Stimulated activated CD8-positive, alpha-beta memory T cell treated with anti-CD3 and anti-CD28 coated beads, Interleukin-7, amount 100 ng/mL, for 24 hours (primary cell): ENCODE measurements at places on chromosomes 16 and 17.

GRCh38 chr16:57023541-57024249, 34.3 kb downstream of the NLRC5 start:
- no peak for DNase-seq

- DNase-seq, result no peak
Observed at GRCh38 chr16:56851671-56852400, 13.2 kb upstream of the SLC12A3 start.

DNA sequence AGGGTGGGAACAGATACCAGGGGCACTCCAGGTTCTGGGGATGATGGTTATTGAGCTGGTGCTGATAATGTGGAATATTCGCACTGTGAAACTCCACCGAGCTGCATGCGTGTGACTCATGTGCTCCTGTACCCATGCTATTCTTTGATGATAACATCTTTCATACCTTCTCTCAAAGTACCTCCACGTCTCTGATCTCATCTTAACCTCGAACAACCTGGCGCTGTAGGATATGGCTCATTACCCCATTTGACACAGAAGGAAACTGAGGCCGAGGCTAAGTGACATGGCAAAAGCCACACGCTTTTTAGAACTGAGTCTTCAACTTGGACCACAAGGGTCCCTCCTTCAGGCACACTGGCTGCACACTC, 30.2 kb upstream of the MRPS23 start:
- no peak for DNase-seq

DNA sequence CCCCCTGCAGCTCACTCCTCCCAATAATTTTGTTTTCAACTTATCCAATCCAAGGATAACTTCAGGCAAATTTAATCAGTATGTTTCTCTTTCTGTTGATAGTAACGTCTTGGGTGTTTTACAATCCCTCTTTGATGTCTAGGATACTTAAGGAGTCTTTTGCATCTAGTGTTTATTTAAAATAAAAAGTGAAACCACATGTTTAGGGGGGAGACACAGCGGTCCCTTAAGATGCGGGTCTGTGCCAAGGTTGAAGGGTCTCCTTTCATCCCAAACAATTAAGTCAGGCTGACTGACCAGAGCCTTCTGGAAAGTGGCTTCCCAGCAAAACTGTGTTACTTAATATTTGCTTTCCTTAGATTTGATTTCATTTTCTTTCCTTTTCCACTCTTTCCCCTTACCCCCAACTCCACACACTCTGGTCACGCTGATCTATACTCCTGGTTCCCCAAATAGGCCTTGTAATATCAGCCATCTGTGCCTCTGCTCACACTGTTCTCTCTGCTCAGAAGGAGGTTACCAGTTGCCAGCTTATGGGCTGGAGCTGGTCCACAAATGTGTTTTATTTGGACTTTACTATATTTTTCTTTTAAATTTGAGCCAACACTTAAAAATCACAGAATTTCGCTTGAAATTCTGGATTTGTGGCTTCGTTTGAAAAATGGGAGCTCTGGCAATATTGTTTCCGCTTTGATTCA, 11.2 kb downstream of the ANKS4B start:
- no peak for DNase-seq

DNA sequence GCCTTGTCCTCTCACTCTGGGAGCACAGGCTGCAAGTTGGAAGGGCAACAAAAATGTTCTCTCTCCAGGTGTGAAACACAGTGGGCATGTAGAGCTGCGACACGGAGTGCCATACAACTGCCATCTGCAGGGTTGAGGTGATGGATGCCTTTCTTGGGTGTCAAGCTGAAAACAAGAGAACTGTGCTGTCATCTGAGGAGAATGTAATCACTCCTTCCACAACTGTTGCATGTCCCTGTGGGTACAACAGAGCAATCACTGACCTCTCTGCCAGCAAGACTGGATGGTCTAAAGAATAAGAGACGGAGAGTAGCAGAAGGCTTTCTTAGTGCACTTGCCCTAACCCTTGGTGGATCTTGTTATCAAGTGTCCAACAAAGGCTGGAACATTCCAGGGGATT, 29.2 kb downstream of the SLFN11 start:
- no peak for DNase-seq

DNA sequence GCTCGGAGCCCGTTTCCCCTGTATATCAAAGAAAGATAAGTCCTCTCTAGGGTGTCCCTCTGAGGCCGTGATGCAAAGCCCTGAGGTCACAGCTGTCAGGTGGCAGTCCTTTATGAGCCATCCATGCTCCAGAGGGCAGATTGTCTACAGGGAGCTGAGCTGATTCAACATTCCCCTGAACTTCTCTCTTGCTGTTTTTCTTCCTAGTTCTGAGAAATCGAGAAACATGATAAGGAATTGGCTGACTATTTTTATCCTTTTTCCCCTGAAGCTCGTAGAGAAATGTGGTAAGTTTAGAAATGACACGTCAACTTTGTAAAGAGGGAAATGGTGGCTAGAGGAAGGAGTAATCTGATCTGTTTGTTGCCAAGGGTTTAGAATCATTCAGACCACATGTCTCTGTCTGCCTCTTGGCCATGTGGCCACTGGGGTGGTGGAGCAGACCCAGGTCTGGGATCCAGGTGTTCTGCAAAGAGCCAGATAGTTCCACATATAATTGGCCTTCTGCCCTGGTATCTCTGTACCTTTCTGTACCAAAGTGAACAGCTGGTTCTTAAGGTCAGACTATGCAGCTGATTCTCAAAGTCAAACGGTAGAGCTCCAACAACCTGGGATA, 3.5 kb downstream of the CTNS start:
- DNase-seq, result no peak

DNA sequence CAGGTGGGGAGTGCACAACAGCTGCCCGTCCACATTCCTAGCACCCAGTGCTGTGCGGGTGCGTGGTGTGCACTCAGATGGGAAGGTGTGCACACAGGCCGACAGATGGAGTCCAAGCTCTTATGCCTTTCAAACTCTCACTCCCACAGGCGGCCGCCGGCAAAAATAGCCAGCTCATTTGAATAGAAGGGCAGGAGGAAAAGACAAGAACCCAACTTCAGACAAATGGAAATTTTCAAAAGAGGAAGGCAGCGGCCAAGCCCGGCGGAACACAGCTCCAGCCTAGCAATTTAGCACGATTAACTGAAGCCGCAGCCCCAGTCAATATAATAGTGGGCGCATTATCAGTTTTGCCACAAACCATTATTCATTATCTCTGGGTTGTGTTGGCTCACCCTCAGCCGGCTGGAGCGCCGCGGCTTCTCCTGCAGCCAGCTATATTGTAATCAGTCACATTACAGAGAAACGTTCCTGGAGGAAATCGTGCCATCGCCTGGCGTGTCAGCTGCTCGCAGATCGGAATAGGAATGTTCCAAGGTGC, 103.9 kb upstream of the SEC14L1 start:
- no peak for DNase-seq

DNA sequence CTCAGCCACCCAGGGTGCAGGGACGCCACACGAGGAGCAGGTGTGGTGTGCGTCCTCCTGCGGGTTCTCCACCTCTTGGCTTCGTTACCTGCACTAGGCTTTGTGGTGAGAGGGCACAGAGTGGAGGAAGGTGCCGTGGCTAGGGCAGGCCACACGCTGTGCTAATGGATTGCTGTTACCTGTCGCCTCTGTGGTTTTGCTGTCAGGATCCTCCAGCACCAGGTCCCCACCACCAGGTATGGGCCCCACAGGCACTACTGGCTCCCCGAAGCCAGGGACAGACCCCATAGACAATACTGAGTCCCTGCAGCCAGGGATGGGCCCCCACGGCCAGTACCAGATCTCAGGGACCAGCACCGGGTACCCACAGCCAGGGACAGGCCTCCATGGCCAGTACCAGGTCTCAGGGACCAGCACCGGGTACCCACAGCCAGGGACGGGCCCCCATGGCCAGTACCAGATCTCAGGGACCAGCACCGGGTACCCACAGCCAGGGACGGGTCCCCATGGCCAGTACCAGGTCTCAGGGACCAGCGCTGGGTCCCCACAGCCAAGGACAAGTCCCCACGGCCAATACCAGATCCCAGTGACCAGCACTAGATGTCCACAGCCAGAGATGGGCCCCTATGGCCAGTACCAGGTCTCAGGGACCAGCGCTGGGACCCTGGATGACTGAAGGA, 315.6 kb downstream of the SEC14L1 start:
- DNase-seq, result no peak

GRCh38 chr16:86827521-86827920, 249.2 kb downstream of the FOXL1 start:
- no peak for DNase-seq

DNA sequence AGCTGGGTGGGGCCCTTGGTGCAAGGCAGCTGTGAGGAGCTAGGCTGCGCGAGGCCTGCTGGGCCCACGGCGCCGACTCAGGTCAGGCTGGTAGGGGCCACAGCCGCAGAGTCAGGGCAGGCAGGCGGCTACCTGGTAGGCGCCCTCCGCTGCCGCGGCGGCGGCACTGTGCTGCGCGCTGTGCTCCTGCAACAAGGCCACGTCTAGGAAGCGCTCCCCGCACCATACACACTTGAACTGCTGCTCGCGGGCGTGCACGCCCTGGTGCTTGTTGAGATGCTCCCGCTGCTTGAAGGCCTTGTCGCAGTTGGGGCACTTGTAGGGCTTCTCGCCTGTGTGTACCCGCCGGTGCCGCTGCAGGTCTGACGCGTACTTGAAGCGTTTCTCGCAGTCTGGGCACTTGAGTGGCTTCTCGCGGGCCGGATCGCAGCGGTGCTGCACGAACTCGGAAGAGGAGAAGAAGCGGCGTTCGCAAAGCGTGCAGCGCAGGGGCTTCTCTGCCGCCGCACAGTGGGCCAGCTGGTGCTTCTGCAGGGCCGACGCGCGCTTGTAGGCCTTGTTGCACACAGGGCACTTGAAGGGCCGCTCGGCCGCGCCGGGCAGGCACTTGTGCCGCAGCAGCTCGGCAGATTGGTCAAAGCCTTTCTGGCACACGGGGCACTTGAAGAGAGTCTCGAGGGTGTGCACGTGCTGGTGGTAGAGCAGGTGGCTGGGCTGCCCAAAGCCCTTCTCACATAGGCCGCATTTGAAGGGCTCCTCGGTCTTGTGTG, 3.9 kb downstream of the ZNF319 start:
- DNase-seq, result no peak

GRCh38 chr17:6046431-6046830, 23.7 kb upstream of the WSCD1 start:
- no peak for DNase-seq

GRCh38 chr16:11640987-11641817, 27.1 kb upstream of the SNN start:
- DNase-seq, result no peak

- DNase-seq, result no peak
Observed at GRCh38 chr16:19935694-19936093, 51.0 kb upstream of the GPRC5B start.

- DNase-seq, result no peak
Observed at GRCh38 chr16:72812672-72813071, 235.3 kb downstream of the ZFHX3 start.

DNA sequence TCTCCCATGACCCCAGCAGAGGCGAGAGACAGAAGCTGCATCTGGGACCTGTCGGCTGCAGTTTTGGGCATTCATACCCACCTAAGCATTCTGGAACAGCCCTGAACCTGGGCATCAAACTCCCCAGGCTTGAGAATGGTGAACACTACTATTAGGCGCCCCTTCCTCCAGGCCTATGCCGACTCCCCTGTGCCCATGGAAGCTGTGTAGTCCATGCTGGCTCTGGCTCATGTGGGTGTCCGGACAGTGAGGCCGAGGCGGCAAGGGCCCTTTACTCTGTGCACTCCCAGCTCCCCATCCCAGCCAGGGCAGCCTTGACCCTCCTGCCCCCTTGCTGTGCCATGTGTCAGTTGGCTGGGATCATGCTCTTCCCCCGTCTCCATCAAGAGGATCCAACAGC, 89.0 kb upstream of the TOB1 start:
- DNase-seq, result no peak

- DNase-seq, result no peak
Observed at GRCh38 chr16:53695070-53695469, 8.6 kb downstream of the RPGRIP1L start.

DNA sequence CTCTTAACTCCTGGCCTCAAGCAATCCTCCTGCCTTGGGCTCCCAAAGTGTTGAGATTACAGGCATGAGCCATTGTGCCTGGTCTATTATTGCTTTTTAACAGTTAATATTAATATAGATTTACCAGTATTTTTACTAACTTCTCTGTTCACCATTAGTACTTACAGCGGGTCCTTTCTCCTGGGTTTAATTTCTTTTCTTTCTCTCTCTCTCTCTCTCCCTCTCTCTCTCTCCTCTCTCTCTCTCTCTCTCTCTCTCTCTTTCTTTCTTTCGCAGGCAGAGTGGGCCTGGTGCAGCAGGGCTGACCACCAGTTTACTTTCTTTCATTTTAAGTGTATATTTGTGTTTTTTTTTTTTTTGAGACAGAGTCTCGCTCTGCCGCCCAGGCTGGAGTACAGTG, 14.7 kb upstream of the DHX40 start:
- no peak for DNase-seq

GRCh38 chr16:10592611-10593010, 12.2 kb upstream of the EMP2 start:
- no peak for DNase-seq

DNA sequence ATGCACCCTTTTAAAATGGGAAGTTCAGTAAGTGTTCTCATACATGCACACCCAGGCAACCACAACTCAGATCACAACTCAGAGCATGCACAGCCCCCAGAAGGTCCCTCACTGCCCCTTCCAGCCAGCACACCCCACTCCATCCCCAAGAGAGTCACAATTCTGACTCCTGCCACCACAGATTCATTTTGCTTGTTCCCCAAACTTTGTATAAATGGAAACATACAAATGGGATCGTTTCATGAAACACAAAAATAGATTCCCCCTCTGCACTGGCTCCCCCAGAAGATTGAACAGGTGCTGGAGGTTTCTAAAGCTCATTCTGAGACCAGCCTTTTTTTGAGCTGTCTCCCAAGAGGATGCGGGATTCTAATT, 3.3 kb upstream of the TNFRSF13B start:
- no peak for DNase-seq

- no peak for DNase-seq
Observed at GRCh38 chr17:56172517-56172982, 19.3 kb downstream of the ANKFN1 start.

DNA sequence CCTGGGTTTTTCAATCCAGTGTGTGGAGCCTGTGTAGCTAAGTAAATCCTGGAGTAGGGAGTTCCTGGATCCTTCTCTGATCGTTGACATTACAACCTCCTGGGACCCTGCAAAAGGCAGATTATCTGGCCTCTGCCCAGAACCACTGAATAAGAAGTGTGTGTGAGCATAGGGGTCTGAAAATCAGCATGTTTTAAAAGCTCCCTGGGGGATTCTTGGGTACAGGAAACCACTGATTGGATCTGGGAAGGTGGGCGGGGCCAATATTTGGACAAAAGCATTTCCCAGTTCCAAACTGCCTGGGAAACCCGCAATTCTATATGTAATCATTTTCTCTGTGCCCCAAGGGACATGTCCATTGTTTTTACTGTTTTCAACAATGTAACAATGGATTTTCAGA, 27.2 kb upstream of the BEAN1 start:
- no peak for DNase-seq

GRCh38 chr17:35183332-35183731, 10.9 kb downstream of the SLC35G3 start:
- no peak for DNase-seq

GRCh38 chr16:83887080-83887479, 11.8 kb upstream of the MLYCD start:
- DNase-seq, result no peak

GRCh38 chr17:32114536-32114935, 27.8 kb upstream of the RHOT1 start:
- DNase-seq, result no peak
